ENCODE measurements at places on chromosomes 11 and 22.

GRCh38 chr22:27775087-27775698, 26.4 kb downstream of the MN1 start:
- no peak for DNase-seq

- DNase-seq, result no peak
Measured at GRCh38 chr11:7028141-7028540, 7.9 kb downstream of the NLRP14 start.

- no peak for DNase-seq
Measured at GRCh38 chr22:29002603-29003002, 59.0 kb downstream of the C22orf31 start.

DNA sequence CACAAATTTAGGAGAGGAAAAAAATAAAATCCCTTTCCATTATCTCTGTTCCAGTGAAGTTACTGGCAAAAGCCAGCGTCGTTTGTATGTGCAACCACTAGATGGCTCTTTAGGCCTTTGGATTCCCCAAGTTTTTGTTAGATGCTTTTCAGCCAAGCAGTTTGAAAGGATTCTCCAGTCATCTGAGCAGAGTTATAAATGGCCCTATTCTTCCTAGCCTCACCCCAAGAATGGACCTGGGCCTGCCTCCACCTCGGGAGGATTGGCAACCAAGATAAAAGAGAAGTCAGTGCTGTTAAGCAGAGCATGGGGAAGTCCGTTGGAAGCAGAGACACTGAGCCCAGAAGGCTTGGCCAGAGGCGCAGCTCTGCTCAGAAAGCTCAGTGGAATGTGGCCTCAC, 15.4 kb downstream of the FAM181B start:
- no peak for DNase-seq

GRCh38 chr11:103988595-103988969, 47.9 kb upstream of the DDI1 start:
- DNase-seq, result no peak

- DNase-seq, result no peak
Measured at GRCh38 chr11:9688716-9689511, 25.0 kb downstream of the SWAP70 start.

GRCh38 chr22:38490475-38490874, 15.6 kb downstream of the DDX17 start:
- DNase-seq, result no peak

DNA sequence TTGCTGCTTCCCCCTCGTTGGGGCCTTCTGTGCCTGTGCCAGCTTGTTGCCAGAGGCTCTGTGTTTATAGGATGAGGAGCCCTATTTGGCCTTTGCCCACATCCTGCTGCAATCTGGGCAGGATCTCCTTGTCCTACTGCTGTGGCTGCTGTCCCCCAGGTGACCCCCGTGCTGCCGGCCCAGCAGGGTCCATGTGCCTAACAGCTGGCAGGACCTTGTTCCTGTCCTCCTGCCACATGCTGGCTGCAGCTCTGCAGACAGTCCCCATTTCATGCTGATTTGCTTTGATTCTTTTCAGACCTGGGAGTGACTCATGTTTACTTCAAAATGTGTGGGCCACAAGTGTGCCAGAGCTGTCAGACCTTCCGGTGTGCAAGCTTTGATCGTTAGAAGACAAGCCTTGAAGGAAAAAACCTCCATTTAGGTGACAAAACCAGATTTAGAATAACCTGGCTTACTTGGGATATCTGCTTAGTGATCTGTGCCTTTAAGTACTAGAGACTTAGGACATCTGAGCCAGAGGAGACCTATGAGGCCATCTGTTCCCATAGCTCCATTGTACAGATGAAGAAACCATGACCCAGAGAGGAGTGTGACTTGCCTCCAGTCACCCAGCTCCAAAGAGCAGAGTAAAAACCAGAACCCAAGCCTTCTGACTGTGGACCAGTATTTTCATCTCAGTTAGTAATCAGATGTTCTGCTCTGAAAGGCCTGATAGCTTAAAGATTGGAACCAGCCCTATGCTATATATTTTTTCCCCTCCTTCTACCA, 11.1 kb downstream of the NAV2 start:
- no peak for DNase-seq

- DNase-seq, result no peak
Measured at GRCh38 chr11:33362051-33362910, 105.1 kb downstream of the HIPK3 start.

- no peak for DNase-seq
Measured at GRCh38 chr22:17726006-17726927, 48.0 kb downstream of the BID start.

- no peak for DNase-seq
Measured at GRCh38 chr11:2548596-2548995, 103.8 kb downstream of the KCNQ1 start.

- DNase-seq, result no peak
Measured at GRCh38 chr11:114230031-114230704, 66.0 kb upstream of the NNMT start.

GRCh38 chr11:27213232-27213660, 149.8 kb downstream of the CCDC34 start:
- no peak for DNase-seq

- DNase-seq, result no peak
Measured at GRCh38 chr11:57474803-57475115, 14.4 kb downstream of the RTN4RL2 start.

DNA sequence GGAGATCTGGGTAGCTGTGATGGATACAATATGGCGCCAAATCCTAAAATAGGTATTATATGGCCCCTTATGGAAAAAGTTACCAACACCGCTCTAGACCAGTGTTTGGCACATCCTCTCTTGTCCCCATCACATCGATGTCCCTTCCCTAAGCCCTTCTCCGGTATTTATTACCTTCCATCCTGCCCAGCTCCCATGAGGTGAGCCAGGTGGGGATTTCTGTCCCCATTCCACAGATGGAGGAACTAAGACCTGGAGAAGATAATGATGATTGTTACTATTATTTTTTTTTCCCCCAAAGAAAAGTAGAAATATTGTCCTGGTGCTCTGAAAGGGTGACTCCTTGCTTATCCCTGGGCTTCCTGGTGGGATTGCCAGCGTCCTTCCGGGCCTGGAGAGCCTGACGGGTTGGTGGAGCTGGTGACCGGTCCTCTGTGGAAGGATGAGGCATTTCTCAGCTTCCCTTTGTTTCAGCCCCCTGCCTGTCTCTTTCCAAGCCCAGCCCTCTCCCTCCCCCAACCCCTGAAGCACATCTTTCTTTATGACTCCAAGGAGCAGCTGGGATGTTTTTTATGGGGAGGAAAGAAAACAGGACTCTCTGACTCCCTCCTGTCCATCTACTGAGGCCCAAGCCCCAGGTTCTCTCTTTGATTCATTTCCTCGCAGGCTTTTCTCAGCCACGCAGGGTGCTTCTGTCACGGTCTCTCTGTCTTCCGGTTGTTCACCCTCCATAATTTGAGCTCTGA, 65.4 kb downstream of the TP53I11 start:
- DNase-seq, result no peak

GRCh38 chr11:34512840-34513681, 533 bp downstream of the ELF5 start:
- peak; percentile 1 for DNase-seq

GRCh38 chr22:19962909-19963806, 21.5 kb upstream of the TXNRD2 start:
- DNase-seq, result no peak

DNA sequence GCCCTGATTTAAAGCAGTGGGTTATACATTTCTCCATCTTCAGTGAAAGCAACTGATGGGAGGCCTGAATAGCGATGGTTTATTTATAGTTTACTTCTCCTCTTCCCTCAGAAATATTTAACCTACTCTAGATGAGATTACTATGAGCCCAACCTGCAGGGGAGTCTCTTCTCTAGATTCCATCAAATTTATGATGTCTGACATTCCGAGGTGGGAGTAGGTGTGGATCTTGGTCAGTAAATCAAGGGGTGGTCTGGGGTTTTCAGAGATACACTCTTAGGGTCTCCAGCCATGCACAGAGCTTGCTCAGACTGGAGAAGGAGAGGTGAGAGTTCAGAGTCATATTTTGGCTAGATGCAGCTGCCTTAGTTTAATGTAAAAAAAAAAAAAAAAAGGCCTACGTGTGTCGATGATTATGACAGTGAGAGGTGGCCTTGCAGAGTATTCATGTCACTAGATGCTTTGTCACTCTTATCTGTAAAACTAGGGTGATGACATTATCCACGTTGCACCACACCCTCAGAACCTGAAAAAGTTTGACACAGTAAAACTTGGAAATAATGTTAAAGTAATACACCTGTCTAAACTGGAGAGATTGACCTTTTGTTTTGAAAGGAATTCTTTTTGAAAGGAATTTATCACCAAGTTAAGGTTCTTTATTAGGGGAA, 81.2 kb downstream of the EXT2 start:
- DNase-seq, result no peak

DNA sequence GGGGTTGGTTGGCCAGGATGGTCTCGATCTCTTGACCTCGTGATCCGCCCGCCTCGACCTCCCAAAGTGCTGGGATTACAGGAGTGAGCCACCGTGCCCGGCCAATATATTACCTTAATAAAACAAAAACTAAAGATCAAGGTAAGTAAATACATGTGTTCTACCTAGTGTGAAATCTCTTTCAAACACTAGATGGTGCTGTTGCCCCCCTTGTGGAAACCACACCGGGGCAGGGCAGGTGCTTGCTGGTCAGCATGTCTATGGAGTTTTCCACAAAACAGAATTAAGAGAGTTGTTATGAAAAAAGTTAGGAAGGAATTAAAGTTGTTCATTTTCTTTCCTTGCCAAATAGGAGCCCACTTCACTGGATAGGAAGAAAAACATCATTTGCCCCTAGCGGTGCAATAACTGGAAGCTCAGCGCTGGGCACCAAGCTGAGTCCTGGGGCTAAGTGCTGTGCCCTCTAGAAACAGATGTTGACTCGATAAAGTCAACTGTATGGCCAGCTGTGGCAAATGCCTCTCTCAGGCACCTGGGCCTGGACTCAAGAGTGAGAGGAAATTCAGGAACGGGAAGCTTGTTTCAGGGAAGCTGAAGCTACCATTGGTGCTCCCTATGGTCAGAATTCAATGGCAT, 6.3 kb upstream of the KCNJ5 start:
- no peak for DNase-seq

DNA sequence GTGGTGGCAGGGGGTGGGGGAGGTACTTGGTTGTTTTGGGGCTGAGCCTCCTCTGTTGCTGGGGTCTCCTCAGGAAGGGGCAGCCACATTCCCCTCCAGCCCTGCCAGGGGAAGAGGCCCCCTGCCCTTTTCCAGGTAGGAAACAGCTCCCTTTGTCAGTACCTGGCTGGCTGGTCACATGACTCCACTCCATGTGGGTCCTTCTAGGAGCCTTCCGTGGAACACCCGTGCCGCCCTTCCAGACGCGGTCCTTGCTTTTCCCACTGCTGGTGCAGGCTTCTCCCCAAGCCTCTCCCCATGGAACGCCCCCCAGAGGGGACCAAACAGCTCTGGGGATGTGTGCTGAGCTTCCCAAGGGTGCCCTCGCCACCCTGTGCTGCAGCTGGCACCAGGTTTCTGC, 19.9 kb downstream of the IFT27 start:
- no peak for DNase-seq

Measured in stimulated activated CD4-positive, alpha-beta T cell treated with anti-CD3 and anti-CD28 coated beads, TNF-alpha, amount 100 ng/mL, for 1 hour (primary cell).